Spleen (tissue), 13 donors: ENCODE measurements at places on chromosomes 4 and X. TPM values are rescaled to one million over a fixed set of nuclear protein-coding genes. Genes with fewer than 3 reads are reported as not detected.

DNA sequence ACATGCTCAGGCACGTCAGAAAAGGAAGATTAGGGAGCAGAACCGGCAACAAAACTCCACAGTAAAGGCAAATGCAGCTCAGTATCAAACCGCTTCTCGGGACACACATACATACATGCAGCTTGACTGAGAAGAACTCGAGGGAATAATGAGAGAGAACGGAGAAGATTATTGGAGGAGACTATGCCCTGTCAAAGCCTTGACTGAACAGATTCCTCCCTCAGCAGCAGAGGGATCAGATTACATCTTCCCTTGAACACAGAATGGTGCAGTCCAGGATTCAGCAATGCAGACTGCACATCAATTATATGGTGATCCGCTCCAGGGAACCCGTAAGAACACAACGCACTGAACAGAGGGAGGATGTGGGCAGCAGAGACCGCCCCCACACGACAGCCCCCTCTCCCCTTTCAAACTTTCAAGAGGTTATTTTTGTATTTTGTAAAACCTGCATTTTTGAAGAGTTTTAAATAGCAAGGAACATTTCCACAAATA is 183.2 kb downstream of the FBXW7 start:
- DNase-seq = peak; percentile 69

- DNase-seq = no peak
Measured at GRCh38 chrX:139543920-139544319, 13.4 kb downstream of the F9 start.

- DNase-seq = no peak
Measured at GRCh38 chrX:24985120-24985519, 30.6 kb downstream of the ARX start.

F11 gene
- total RNA-seq = not detected

DNA sequence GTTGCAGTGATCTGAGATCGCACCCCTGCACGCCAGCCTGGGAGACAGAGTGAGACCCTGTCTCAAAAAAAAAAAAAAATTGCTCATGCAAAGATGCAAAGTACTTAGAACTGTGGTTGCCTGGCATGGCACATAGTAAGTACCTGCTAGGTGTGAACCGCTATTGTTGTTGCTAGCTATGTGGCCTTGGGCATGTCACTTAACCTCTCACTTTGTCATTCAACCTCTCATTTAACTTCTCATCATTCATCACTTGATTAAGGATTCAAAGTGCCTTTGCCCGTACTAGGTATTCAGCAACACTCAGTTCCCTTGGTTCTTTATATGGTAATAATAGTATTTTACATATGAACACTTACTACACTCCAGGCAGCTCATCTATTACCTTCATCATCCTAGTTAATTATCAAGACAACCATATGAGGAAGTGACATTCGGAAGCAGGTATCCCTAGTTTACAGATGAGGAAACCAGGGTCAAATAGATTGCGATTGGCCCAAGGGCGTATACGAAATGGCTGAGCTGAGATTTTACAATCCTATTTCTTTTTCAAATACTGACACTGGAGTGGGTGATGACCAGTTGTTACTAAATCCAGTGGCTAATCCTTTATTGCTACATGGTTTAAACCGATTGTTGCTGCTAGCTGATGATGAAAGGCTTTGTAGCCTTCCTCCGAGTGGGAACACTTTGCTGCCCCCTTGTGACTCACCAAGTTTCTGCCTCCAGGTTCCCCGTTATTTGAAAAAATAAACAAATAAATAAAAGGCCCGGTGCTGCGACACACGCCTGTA is 28.8 kb upstream of the SOWAHD start:
- peak; percentile 76 for DNase-seq

WDR44 gene
- total RNA-seq = 24.5 TPM

DNA sequence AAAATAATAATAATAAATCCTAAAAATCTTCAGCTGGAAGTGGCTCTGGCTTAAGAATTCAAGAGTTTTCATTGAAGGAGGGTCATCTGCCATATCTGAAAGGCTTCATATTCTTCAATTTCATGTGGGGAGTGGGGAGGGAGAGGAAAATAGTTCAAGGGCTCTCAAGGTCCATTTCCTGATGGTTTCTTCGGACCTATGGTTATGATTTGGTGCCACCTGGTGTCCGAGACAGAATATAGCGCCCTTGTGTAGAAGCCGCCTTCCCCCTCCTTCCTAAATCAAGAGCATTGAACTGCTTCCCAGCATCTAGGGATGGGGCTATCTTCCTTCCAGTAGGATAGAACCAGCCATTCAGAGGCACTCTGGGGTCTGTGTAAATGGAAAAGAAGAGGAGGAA is 34.3 kb downstream of the NLGN3 start:
- no peak for DNase-seq

DNA sequence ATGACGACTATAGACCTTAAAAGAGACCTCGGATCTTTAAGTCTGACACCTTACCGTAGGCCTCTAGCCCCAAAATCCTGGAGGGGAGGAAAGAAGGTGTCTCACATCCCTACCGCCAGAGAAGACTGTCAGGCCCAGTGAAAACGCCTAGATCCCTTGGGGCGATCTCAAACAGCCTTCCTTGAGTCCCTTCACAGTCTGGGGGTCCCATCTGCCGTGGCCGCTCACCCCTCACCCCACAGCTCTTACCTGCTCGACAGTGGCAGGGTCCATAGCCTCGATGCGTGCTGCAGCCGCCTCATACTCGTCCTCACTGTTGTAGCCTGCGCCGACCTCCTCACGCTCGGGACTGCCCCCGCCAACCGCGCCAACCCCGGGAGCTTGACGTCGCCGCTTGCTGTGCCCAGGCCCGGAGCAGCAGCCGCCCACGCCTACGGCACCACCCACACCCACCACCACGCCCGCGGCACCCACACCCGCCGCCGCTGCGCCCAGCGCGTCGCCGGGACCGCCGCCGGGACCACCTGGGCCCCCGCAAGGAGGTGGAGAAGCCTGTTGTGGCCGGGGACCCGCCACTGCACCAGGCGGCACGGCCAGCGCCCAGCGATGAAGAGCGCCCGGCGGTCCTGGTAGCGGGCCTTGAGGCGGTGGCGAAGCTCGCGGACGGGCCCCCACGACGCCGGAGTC is 536 bp downstream of the OTUD5 start:
- peak; percentile 87 for DNase-seq

AFF2 gene
- total RNA-seq = 26.6 TPM

DNA sequence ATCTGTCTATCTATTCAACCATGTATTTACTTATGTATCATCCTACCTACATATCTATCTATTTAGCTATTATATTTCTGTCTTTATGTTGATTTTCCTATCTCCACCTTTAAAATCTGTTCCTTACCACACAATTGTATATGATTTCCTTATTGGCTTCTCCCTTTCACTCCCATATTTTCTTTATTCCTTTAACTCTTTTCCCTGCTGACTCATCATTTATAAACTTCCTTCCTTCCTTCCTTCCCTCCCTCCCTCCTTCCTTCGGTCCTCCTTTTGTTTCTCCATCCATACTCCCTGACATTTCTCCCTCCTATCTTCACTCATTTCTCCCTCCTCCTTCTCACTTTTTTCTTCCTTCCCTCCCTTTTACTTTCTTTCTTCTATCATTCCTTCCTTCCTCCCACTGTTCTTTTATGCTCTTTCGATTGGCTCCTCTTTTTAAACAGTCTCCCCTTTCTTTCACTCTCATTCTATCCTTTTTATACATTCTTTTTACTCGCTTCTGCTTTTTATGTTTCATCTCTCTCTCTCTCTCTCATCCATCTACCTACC is 100.3 kb downstream of the RBMX2 start:
- DNase-seq = no peak

DNA sequence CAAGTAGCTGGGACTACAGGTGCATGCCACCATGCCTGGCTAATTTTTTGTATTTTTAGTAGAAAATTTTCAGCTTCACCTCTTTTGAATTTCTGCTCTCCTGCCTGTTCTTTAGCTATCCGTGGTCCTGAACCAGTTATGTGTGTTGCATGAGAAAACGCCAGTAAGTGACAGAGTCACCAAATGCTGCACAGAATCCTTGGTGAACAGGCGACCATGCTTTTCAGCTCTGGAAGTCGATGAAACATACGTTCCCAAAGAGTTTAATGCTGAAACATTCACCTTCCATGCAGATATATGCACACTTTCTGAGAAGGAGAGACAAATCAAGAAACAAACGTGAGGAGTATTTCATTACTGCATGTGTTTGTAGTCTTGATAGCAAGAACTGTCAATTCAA is 13.9 kb downstream of the ALB start:
- DNase-seq = no peak

GRCh38 chrX:118795528-118796280 is 27.9 kb upstream of the ZCCHC12 start:
- DNase-seq = no peak

- DNase-seq = no peak
Measured at GRCh38 chrX:78527818-78528217, 131.3 kb downstream of the RTL3 start.

- no peak for DNase-seq
Measured at GRCh38 chr4:177427192-177427591, 15.0 kb downstream of the AGA start.

TMEM271 gene
- total RNA-seq = not detected

PHEX gene
- 1.5 TPM for total RNA-seq

PNMA3 gene
- 3.1 TPM for total RNA-seq

GRCh38 chrX:46582966-46583365 is 9.4 kb downstream of the CHST7 start:
- DNase-seq = no peak

GRCh38 chrX:100381619-100382018 is 28.5 kb downstream of the PCDH19 start:
- DNase-seq = no peak

GRCh38 chr4:1126506-1126905 is 13.1 kb upstream of the RNF212 start:
- DNase-seq = no peak

PARM1 gene
- total RNA-seq = 20.5 TPM

GRCh38 chr4:34182306-34182705 is 2062.0 kb downstream of the ARAP2 start:
- DNase-seq = no peak

ZMAT1 gene
- total RNA-seq = 10.8 TPM

- no peak for DNase-seq
Measured at GRCh38 chrX:40845331-40845911, 110.1 kb upstream of the MED14 start.

DNA sequence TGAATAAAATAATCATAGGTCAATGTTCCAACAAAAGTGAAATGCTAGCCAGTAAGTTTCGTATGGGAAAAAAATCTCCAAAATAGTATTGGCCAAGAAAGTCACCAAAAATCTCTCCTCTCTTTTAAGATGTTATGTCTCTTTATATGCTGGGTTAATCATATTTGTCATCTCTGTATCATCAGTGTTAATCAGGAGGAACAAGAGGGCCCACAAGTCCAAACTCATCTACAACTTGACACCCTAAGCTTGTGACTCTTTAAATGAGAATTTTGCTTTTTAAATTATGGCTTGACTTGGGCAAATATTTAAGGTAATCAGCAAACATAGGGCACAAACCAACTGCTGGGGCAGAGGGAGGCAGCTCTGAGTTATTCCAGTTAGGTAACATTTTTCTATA is 75.5 kb downstream of the AMMECR1 start:
- DNase-seq = no peak

DNA sequence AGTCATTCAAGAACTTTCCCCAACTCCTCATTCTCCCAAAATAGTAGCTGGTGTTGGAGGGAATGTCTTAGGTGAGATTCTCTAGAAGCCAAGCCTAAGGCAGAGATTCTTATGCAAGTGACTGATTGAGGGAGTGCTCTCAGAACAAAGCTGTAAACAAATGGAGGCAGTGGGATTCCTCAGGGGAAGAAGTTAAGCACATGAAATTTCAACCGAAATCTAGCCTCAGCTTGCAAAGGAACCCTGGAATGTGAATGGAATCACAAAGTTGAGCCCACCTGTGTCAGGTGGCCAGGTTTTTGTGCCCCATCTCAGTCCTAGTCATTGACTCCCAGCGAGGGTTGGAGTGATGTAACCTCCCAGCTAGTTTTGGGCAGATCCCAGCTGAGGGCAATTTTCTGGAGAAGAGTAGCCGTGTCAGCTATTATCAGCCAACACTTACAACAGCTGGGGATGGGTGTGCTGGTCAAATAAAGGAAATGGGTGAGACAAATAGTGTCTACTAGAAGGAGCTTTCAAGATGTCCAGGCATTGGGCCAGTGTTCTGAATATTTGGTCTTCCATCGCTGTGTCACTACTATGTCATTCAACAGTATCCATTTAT is 29.7 kb upstream of the FGF2 start:
- DNase-seq = no peak

GPR50 gene
- not detected for total RNA-seq

DNA sequence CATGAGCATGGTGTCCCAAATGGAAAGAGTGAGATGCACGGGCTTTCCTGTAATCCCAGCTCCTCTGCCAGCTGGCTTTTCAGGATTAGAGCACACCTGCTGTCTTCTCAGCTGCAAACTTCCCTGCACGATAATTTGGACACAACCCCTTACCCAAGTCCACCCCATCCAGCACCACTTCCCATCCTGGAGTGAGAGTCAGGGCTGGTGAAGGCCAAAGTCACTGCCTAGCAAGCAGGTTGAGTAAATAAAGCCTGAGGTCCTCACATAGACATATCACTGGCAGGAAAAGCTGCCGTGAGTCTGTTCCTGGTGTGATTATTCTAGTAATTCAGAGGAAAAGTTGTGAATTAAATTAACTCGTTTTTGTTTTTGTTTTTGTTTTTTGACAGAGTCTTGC is 113.9 kb upstream of the MBNL3 start:
- no peak for DNase-seq

- no peak for DNase-seq
Measured at GRCh38 chr4:181536811-181537434, 706.3 kb upstream of the TENM3 start.

DNA sequence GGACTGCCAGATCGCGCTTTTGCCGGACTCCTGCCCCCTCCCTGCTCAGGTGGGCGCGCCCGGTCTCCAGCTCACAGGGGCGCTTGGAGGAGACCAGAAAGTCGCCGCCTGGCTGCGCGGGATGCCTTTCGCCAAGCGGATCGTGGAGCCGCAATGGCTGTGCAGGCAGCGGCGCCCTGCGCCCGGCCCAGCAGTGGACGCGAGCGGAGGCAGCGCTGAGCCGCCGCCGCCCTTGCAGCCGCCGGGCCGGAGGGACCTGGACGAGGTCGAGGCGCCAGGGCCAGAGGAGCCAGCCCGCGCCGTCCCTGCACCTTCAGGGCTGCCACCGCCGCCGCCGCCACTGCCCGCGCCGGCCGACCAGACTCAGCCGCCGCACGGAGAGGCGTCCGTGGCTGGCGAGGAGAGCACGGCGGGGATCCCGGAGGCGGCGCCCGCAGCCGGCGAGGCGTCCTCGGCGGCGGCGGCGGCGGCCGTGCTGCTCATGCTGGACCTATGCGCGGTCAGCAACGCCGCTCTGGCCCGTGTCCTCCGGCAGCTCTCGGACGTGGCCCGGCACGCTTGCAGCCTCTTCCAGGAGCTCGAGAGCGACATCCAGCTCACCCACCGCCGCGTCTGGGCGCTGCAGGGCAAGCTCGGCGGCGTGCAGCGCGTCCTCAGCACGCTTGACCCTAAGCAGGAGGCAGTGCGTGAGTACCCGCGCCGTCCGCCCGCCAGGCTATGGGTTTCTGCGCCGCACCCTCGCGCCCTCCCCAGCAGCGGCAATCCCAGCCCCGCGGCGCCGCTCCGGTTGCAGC is 834 bp downstream of the NHS start:
- peak; percentile 72 for DNase-seq

ODAM gene
- not detected for total RNA-seq

GRCh38 chrX:104098151-104098808 is 14.0 kb upstream of the ZCCHC18 start:
- DNase-seq = no peak

GRCh38 chr4:184544788-184545409 is 70.5 kb upstream of the IRF2 start:
- no peak for DNase-seq

CYLC1 gene
- total RNA-seq = not detected

MAGEA4 gene
- not detected for total RNA-seq
